ENCODE measurements at places on chromosomes 3 and 15. TPM values are rescaled to one million over a fixed set of nuclear protein-coding genes. Genes with fewer than 3 reads are reported as not detected.

- peak; percentile 45 for DNase-seq
These were observed 25.0 kb downstream of the LSM3 start for GRCh38 chr3:14203521-14204079.

GRCh38 chr3:101194392-101194791 is 126.0 kb downstream of the IMPG2 start:
- DNase-seq: no peak

Gene TXNRD3
- 5.0 TPM for total RNA-seq

Gene PPP2R3A
- 105 TPM for total RNA-seq

- DNase-seq: no peak
These were observed 138.6 kb upstream of the PRICKLE2 start for GRCh38 chr3:64363842-64364241.

Gene TF
- total RNA-seq: 3.3 TPM

Gene REC114
- 0.84 TPM for total RNA-seq

- DNase-seq: peak; percentile 48
These were observed 296.6 kb downstream of the NR2F2 start for GRCh38 chr15:96627031-96627568.

DNA sequence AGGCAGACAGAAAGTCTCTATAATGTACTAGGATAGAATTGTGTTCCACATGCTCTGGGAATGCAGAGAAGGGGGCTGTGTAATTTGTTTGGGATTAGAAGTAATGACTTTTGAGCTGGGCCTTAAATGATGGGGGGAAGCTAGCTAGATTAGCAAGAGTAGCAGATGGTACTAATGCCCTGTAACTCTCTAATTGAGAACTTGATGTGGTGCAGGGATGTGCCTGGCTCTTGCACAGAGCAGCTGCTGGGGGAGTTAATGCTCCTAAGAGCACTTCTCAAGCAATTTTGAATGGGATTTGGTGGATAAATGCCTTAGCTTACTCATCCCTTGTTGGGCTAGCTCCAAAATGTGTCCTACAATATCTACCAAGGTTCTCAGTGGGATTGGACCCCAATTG is 12.4 kb upstream of the SYN2 start:
- DNase-seq: no peak

DNA sequence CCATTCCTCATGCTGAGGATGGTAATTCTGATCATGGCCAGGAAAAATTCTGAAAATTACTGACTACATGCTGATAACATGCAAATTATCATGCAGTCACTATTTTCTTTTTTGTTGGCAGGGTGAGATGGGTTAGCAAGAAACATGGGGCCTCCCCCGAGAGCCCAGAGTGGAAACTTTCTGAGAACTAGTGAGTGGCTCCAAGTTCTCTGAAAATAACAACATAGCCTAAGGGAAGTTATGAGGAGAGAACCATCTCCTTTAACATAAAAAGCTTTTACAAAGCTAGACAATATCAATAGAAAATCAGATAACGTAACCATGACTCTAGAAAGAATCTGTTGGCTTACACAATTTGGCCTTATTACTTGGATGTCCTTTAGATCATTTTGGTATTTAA is 254.2 kb downstream of the PLOD2 start:
- no peak for DNase-seq

Gene CHRM5
- total RNA-seq: not detected

DNA sequence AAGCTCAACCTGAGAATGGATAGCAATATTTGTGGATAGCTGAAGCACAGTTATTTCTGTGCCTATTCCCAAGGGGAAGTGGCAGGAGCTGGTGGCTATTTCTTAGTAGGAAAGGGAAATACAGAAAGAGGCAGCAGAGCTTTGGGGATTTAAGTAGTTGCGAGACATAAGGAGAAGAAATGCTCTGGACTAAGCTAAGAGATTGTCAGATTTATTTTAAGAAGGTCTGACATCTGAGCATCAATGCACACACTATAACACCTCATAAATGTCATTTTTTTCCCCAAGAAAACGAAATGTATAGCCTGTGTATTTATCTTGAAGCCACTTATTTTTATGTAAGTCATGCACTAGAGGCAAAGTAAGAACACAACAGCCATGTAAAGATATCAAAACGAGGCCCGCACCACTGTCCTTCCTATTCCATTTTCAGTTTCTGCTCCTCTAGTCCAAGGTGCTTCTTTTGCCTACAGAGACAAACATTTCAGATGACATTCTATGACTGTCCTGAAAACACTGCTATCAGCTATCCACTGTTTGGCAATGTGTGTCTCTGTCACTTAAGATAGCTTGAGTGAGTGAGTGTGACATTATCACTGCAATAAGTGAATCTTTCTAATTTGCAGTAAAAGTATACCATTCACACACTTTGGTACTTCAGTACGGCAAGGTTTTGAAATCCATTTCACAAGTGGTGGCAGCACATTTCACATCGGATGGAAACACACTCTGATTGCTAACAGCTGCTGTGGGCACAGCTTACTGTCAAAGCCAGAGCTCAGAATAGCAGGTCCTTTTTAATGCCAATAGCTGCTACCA is 62.7 kb upstream of the ICE2 start:
- DNase-seq: no peak

Gene STARD9
- 6.9 TPM for total RNA-seq

DNA sequence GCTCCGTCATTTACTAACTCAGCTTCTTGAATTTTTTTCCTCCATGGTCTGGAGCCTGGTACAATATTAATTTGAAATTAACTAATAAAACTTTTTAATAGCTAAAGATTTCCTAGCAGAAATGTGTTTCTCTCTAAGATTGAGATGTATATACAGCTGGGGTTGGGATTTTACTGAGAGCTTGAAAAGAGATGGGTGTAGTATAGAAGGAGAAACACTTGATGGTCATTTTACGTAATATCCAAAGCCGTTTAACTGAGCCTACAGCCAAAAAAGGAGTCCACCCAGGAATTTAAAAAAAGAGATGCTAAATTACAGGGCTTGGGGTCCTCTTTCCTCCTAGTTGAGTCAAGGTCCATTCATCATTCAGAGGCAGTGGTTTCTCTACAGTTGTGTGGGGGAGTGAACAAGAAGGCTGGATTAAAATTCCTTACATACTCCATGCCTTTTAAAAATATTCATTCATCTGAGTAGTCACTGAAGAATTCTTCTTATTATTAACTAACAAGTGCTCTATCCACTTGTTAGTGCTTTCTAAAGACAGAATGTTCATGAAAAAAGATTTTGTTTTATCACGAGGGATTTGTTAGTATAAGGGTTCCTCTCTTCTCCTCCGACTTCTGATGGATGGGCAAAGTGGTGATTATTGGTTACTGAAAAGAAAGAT is 255.3 kb upstream of the IL12A start:
- DNase-seq: no peak

Gene CFAP100
- not detected for total RNA-seq

GRCh38 chr3:13209634-13209997 is 136.4 kb upstream of the IQSEC1 start:
- DNase-seq: no peak

- DNase-seq: no peak
These were observed 7.7 kb downstream of the RYK start for GRCh38 chr3:134242649-134243617.

- DNase-seq: no peak
These were observed 219.3 kb upstream of the COL8A1 start for GRCh38 chr3:99419116-99419515.

Gene IQCB1
- total RNA-seq: 6.3 TPM

DNA sequence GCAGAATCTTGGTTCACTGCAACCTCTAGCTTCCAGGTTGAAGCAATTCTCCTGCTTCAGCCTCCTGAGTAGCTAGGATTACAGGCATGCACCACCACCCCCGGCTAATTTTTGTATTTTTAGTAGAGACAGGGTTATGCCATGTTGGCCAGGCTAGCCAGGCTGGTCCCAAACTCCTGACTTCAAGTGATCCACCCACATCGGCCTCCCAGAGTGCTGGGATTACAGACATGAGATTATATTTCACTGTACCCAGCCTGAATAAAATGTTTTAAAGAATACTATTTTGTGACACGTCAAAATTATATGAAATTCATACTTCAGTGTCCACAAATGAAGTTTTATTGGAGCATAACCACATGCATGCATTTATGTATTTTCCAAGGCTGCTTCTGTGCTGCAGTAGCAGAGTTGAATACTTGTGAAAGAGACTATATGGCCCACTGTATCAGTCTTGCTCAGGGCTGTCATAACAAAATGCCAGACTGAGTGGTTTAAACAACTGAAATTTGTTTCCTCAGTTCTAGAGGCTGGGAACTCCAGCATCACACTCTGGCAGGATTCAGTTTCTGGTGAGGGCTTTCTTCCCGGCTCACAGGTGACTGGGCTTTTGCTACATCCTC is 77.2 kb downstream of the PRTG start:
- DNase-seq: no peak

GRCh38 chr3:26587571-26587970 is 35.0 kb upstream of the LRRC3B start:
- no peak for DNase-seq

Gene OR5K2
- total RNA-seq: not detected

DNA sequence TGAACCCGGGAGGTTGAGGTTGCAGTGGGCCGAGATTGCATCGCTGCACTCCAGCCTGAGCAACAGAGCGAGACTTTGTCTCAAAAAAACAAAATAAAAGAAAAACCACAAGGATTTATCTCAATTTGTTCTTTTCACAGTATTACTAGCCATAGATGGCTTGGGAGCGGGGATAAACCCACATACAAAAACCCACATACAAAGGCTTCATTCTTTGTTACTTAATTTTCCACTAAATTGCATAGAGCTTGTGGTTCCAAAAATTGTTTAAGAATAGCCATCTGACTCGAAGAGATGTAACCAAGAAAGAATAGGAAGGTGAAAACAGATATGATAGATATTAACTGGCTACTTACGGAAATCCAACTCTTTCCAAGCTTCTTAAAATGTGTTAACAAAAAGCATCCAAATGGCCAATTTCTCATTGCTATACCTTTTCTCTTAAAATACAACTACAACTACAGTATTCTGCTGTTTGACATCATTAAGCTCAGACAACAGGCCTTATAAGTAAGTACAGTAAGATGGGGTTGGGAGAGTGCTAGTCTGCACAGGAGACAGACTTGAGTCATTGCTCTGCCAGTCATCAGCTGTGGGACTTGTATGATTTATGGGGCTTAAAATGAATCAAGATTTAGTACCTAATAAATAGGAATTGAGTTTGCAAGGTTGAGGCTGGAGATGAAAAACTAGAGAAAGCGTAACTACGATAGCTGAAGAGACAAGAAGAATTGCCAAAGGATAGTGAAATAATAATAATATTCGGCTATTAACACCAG is 96.6 kb upstream of the PLXND1 start:
- DNase-seq: no peak

GRCh38 chr15:38788918-38789317 is 224.3 kb upstream of the RASGRP1 start:
- no peak for DNase-seq

- DNase-seq: no peak
These were observed 5.9 kb downstream of the ISG20 start for GRCh38 chr15:88644741-88645140.

DNA sequence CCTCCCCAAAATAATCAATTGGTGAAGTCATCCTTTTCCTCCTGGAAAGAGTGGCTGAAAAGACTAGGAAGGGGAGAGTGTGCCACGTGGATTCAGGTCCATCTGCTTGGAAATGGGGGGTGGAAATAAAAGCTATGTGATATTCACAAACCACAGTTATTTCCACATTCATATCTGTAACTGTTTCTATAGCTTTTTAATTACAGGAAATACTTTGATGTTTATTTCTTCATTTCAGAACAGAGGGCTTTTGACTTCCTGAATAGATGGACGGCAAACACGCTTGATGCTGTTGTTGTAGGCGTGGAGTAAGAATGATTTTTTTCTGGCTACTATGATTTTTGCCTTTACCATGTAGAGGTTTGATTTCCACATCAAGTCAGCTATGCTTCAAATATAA is 10.1 kb downstream of the AADACL2 start:
- no peak for DNase-seq

GRCh38 chr15:78415284-78415683 is 22.7 kb upstream of the IREB2 start:
- no peak for DNase-seq

Gene SERINC4
- total RNA-seq: not detected

DNA sequence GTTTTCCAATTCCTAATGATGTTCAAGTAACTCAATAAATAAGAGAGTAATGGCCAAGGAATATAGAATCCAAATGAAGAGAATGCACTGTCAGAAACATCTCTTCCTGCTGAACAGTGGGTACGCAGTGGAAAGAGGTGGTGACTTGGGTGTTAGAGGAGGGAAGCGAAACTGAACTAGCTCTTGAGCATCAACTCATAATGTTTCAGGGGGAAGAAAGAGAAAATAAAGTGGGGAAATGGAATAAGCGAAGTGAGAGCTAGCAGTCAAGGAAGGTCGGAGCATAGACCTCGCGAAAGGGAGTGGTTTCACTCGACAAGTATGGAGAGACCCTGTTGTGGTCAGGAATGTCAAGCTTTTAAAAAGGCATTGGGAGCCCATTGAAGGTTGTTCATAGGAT is 309.5 kb downstream of the GAP43 start:
- DNase-seq: no peak

Gene LTF
- 3.7 TPM for total RNA-seq

Gene GABPB1
- 10.8 TPM for total RNA-seq

Gene OSBPL10
- total RNA-seq: 5.3 TPM

GRCh38 chr3:34106879-34107278 is 308.4 kb downstream of the PDCD6IP start:
- DNase-seq: no peak

- no peak for DNase-seq
These were observed 31.8 kb upstream of the HHATL start for GRCh38 chr3:42734263-42734860.
